ENCODE measurements at places on chromosomes 7 and 10.

- DNase-seq: no peak
Measured at GRCh38 chr10:71302874-71303568, 16.0 kb upstream of the SLC29A3 start.

- no peak for DNase-seq
Measured at GRCh38 chr10:28678687-28679457, 1.6 kb downstream of the BAMBI start.

- DNase-seq: no peak
Measured at GRCh38 chr10:14727924-14728323, 46.8 kb downstream of the FAM107B start.

DNA sequence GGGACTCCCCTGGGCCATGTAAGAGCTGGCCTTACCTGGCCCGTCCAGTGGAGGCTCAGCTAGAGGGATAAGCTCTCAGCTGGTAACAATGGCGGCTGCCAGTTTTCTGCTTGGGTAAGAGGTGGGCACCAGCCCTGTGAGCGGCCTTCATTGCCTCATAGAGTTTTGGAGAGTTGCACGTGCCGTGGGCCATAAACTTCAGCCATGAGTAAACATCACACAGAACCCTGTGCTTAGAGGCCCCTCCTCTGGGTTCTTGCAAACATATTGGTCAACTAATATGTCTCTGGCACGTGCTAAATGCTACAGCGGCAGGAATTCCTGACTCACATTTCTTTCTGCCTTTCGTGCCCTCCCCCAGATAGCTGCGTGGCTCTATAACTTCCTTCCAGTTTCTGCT lies 103.9 kb upstream of the LEP start:
- no peak for DNase-seq

GRCh38 chr10:128125416-128125943 lies 743 bp downstream of the MKI67 start:
- DNase-seq: no peak

DNA sequence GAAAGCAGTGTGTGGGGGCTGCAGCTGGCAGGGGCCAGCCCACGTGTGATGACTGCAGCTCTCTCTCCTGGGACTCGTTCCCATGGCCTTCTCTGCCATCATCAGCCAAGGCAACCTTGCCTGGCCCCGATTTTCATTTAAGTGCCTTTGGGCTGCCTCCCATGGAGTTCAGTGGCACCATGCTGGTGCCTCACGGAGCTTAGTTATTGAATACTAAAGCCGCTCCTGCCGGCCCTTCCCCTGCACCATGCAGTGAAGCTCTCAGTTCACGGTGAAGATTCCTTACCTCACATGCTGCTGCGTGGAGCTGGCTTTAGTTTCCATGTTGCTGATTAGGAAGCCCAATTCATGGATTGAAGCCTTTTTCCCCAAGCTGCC lies 141.5 kb upstream of the EEPD1 start:
- DNase-seq: no peak
